Stimulated activated CD4-positive, alpha-beta T cell treated with anti-CD3 and anti-CD28 coated beads, Interleukin-1b, Interleukin-23, amount 100 ng/mL, for 48 hours (primary cell): ENCODE measurements at places on chromosomes 5 and 9.

- no peak for DNase-seq
Measured at GRCh38 chr5:150022681-150023080, 22.1 kb downstream of the HMGXB3 start.

- DNase-seq = no peak
Measured at GRCh38 chr9:8778356-8778755, 978.8 kb upstream of the DMAC1 start.

DNA sequence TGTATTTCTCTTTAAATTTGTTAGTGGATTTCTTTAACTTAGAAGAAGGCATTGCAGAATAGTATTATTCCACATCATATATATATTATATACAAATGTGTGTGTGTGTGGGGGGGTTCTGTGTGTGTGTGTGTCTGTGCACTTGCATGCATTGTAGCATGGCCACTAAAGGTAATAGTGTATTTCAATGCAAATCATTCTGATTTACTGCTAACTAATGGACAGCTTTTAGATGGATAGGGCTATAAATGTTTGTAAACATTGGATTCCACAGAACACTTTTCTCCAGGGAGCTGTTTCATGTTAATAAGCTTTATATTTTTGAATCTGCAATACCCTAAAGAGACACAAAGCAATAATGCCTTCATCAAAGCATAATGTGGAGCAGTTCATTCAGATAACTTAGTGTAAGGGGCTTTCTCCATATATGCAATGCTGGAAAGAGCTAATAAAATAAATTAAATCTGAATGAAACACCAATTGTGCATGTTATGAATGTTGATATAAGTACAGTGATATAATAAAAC, 496.7 kb upstream of the CDH9 start:
- no peak for DNase-seq

GRCh38 chr9:74496819-74497747, at the start of gene RORB:
Gene RORB, plus strand, starts transcription at chr9:74497335. Its CDS starts 642 bp downstream, at chr9:74497977.
- DNase-seq = peak; percentile 28

GRCh38 chr5:124193371-124193789, 553.1 kb downstream of the ZNF608 start:
- no peak for DNase-seq

DNA sequence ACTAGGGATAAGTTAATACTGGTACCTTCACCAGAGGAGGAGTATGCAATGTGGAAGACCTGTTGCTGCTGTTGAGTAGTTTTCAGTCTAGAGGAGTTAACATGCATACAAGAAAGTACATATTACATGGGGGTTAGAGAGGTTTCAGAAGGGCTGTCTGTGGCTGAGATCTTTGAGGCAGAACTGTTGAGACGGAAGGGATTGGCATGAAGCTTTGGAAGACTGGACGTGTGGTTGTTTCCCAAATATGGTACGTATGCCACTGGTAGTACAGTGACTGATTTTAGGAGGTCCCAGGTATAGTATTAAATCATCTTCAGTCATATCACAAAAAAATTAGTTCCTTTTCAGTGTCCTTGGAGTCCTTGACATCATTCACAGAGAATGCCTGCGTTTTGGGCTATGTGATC, 17.6 kb downstream of the TNFAIP8 start:
- DNase-seq = no peak

DNA sequence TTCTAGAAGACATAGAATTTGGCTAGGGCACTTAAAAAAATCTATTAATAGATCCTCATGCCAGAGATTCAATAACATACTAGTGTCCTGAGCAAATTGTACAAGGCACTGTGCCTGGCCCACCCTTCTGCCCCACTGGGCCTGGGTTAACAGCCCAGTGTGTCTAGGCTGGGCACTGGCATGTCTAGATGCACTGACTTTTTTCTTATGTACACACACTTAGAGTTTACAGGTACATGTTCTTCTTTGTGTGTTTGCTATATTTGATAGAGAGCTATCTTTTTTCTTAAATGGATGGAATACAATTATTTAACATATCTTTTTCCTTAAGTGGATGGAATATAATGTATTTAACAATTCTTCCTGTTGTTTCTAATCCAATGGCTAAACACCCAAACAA, 241.5 kb downstream of the AUH start:
- no peak for DNase-seq

DNA sequence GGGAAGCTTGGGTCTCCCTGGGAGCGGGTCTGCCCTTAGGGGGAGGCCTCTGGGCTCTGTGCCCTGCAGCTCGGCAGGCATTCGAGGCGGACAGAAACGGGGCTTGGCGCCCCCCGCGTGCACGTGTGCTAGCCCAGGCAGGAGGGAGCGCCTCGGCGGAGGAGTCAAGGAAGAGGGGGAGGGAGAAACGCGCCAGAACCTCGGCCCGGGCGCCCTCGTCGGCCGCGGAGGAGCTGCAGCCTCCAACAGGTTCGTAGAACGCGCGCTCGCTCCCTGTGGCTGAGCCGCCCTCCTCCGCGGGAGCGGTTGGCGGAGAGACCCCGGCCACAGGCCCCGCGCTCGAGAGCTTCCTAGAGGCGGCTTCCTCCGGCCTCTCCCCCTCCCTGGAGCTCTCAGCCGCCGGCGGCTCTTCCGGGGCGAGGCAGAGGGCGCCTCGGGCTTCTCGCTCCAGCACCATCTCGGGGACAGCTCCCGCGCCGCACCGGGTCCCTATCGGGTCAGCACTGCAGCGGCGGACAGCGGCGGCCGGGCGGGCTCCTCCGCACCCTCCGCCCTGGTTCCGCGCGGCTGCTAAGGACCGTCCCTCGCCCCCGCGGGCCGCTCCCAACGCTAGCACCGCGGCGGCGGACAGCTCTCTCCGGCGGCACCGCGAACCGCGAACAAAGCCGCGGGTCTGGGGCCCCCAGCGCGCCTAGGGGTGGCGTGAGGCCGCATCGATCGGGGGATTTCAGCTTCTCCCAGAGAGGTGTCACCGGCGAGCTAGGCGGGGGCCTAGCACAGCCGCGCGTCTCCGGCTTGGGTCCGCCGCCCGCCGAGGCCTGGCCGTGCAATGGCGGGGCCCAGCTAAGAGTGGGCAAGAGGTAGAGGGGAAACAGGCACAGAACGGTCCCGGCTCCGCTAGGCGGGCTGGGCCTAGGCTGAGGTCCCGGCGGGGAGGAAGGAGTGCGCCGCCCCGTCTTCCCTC, 74.6 kb upstream of the CPLX2 start:
- DNase-seq = peak; percentile 78

GRCh38 chr9:131404987-131405386, 11.1 kb downstream of the PRRC2B start:
- no peak for DNase-seq

- no peak for DNase-seq
Measured at GRCh38 chr9:110752766-110753165, 84.2 kb downstream of the MUSK start.

GRCh38 chr5:8020861-8021514, 152.0 kb downstream of the MTRR start:
- DNase-seq = no peak

GRCh38 chr5:154390746-154391359, 54.9 kb upstream of the SAP30L start:
- DNase-seq = no peak

DNA sequence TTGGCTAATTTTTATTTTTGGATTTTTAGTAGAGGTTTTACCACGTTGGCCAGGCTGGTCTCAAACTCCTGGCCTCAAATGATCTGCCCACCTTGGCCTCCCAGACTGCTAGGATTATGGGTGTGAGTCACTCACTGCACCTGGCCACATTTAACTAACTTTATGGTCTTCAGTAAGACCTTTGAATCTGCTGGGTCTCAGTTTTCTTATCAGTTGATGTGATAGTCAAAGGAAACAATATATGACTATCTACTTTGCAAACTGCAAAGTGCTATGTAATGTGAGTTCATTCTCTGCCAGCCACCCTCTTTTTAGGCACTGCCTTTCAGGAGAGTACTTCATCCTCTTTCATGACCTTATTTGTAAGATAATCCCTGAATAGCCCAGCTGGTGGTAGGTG, 474.7 kb downstream of the PDE4D start:
- DNase-seq = no peak

DNA sequence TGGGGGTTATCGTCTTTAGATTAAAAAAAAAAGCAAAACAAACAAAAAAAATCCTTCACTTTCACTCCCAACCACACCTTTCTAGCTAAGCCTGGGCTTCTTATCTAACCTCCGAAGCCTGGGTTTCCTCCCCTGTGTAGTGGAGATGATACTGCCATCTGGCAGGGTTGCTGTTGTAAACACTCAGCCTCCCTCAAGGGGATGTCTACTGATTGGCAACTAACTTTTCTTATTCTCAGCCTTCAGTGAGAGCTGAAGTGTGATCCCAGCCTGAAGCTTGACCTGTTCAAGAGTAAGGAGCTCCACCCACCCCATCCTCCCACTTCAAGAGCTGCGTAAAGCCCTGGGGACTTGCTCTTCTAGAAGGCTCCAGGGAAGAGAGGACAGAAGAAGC, 21.5 kb upstream of the WWC1 start:
- no peak for DNase-seq

DNA sequence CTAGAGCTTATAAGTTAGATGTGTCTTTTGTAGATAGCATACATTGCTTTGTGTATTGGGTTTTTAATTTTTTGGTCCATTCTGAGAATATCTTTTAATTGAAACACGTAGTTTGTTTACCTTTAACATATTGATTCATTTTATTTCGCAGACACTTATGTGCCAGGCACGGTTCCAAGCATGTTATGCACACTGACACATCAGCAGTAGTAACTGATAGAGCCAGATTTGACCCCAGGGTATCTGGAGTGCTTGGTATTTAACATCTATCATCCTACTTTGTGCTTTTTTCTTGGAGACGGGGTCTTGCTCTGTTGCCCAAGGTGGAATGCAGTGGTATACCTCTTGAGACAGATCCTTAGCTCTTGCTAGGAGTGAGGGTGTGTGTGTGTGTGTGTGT, 71.9 kb downstream of the USP20 start:
- no peak for DNase-seq

DNA sequence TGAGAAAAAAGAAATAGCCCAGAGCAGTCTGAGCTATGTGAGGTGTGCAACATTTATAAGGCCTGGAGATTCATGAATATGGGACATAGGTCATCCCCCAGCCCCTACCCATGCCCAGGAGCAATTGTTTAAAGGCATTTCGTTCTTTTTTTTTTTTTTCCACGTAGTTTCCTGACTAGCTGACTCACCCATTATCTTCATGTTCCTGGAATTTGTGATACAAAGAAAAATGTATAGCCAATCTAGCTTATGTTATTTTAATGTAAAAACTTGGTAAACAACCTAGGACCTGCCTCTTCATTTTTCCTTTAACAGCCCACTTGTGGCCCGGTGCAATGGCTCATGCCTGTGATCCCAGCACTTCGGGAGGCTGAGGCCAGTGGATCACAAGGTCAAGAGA, 81.3 kb downstream of the OSTF1 start:
- DNase-seq = no peak

DNA sequence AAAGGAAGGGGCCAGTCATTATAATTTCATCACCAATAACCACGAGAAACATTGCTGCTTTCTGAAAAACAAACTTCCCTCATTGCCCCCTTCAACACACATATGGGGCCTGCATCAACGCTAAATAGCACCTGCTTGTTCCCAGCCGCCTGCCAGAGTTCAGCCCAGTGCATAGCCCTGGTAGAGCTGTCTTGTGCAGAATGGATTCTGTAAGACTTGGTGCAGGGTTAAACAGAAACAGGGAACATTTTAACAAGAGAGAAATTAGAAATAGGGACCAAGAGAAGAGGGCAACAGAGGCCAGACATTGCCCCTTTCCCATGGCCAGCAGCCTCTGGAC, 56.7 kb downstream of the UBE2QL1 start:
- no peak for DNase-seq

DNA sequence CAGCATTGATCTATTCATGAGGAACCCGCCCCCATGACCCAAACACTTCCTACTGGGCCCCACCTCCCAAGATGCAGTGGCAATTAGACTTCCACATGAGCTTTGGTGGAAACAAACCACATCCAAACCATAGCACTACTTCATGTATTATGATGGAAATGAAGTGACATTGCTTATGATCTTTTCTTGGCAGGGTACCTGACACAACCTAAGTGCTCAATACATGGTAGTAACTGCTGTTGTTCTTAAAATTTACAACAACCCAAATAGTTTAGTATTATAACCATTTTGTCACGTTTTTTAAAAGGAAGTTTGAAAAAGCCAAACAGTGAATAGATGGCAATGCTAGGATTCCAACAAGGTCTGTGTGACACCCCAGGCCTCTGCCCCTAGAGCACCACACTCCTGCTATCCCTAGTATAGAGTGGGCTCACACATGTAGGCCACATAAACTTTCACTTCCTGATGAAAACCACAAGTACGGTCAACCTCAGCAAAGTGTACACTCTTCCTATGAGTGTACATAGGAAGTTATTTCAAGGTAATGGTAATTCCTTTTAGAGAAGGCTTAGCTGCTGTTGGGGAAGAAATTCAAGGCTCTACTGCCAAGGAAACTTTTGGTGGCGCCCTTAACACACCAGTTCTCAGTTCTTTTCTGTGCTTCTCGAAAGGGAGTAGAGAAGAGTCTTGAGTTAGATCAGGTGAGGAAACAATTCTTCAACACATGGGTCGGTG, 97.6 kb downstream of the ARSB start:
- DNase-seq = no peak

DNA sequence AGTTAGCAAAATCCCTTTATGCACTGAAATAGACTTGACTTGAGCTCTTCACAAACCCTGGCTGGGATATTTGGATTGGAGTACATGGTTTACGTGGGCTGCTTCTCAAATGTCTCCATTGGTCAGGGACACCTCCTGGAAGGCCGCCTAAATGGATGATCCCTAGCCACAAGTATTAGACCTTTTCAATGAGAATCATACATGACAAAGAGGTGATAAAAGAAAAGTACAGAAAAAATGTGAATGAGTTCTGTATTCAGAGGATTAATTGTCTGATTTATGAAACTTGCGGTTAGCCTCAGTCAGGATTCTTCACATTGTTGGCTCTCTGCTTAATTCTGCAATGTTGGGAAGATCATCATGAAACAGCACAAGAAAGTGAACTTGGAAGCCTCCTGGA, 752.8 kb upstream of the ADAMTS16 start:
- DNase-seq = no peak

GRCh38 chr9:108903420-108904103, 30.4 kb downstream of the ELP1 start:
- DNase-seq = no peak

GRCh38 chr5:127506616-127507015, 10.8 kb upstream of the PRRC1 start:
- no peak for DNase-seq

DNA sequence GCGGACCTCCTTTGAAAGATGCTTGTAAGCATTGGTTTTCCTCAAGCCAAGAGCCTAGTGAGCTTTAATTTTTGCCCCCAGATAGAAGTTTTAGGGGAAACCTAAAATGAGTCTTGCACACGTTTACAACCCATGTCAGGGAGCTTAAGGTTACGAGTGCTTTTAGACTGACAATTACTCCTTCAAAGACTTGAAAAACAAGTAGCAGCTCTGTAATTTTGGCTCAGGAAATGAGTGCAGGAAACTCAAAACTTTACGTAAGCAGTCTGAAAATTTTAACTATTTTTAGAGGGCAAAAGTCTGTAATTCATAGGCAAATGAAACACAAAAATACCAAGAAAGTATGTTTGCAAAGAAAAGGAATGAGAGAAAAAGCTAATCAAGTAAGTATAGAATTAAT, 36.8 kb downstream of the UBE2QL1 start:
- DNase-seq = no peak

GRCh38 chr5:143154510-143155370, 248.7 kb downstream of the NR3C1 start:
- DNase-seq = no peak
